ENCODE measurements at places on chromosomes 3 and 15. TPM values are rescaled to one million over a fixed set of nuclear protein-coding genes. Genes with fewer than 3 reads are reported as not detected.

Gene OR5K2
- total RNA-seq: not detected

Gene P3H2
- total RNA-seq: 4.3 TPM

Gene SERINC4
- total RNA-seq: 0.08 TPM

Gene HRH1
- 5.1 TPM for total RNA-seq

Gene SETD5
- total RNA-seq: 59.7 TPM

Gene SLC22A13
- 0.26 TPM for total RNA-seq

Gene NUP210
- 16.0 TPM for total RNA-seq

Gene UQCRC1
- total RNA-seq: 282 TPM

Gene DLL4
- total RNA-seq: 0.21 TPM

Gene MAGEL2
- 0.15 TPM for total RNA-seq

Gene GOLGA6D
- not detected for total RNA-seq

Gene TRIM71
- total RNA-seq: not detected

Gene LRRC31
- total RNA-seq: not detected

Gene CXCR6
- total RNA-seq: not detected

Gene PRKCD
- total RNA-seq: 6.9 TPM

Gene GOLGA6L4
- 0.83 TPM for total RNA-seq

Gene AVEN
- total RNA-seq: 21.3 TPM

Gene ATP2B2
- not detected for total RNA-seq

Gene RETNLB
- not detected for total RNA-seq

Gene CYP1A1
- total RNA-seq: 3.5 TPM

Gene UQCC5
- 27.8 TPM for total RNA-seq

Gene RRP9
- total RNA-seq: 67.1 TPM

Gene SLC28A1
- total RNA-seq: not detected

Gene NCK1
- total RNA-seq: 20.3 TPM

Gene ZBBX
- 0.27 TPM for total RNA-seq

Gene TMEM266
- 0.30 TPM for total RNA-seq

Gene PTH1R
- 0.23 TPM for total RNA-seq
